ENCODE measurements at places on chromosomes 5 and 9. TPM values are rescaled to one million over a fixed set of nuclear protein-coding genes. Genes with fewer than 3 reads are reported as not detected.
A peak's percentile ranks its signal among the peaks of the same experiment; 100 is the strongest.

INSYN2B gene
- 1.2 TPM for total RNA-seq

KCNN2 gene
- 1.1 TPM for total RNA-seq

DNA sequence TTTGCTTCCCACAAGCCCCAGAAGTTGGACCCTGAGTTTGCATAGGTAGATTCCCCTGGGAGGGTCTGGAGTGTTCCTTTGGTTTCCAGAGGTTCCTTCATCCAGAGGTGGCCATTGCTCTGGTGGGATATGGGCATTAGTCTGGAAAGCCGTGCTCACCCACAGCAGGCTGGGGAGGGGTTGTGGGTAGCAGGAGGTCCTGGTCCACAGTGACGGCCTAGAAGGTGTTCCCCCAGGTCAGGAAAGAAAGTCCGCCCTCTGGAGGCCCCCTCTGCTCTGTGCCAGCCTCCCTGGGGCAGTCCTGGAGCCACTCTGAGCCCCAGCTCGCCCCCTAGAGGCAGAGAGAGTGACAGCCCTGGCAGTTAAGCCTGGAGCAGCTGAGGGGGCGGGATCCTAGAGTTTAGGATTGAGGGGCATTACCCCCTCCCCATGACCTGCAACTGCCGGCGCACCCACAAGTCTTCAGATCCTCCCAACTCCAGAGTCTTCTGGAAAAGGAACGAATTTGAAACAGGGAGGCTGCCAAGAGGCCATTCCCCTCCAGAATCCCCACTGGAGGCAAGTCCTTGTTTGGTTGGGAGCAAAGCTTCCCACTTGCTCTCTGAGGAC, 36.8 kb downstream of the NDST1 start:
- H3K27ac ChIP-seq: no peak overlapping the region
- H3K4me1 ChIP-seq: peaks cover 16% of the 10 kb centered on the region
- DNase-seq: peak; percentile 76
- H3K27me3 ChIP-seq: no peaks in the 10 kb centered on the region

DNA sequence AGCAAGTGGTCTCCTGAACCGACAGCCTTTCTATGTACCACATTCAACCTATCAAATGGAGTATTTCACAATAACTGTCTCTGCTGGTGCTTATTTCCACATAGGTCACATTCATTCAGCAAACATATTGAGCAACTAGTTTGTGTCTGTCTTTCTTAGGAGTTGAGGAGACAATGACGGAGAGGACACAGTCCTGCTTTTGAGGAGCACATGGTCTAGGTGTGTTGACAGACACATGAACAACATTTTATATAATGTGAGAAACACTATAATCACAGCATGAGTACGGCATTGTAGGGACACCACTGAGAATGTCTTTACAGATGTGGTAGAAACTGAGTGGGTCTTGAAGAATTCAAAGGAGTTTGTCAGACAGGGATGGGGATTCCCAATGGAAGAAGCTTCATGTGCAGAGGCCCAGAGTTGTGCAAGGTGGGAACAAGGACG, 28.5 kb downstream of the NFIL3 start:
- no peak for DNase-seq
- no peak overlapping the region for H3K27ac ChIP-seq
- no peaks in the 10 kb centered on the region for H3K4me1 ChIP-seq
- no peaks in the 10 kb centered on the region for H3K36me3 ChIP-seq
- no peaks in the 10 kb centered on the region for H3K27me3 ChIP-seq
- no peak overlapping the region for H3K4me3 ChIP-seq

DNA sequence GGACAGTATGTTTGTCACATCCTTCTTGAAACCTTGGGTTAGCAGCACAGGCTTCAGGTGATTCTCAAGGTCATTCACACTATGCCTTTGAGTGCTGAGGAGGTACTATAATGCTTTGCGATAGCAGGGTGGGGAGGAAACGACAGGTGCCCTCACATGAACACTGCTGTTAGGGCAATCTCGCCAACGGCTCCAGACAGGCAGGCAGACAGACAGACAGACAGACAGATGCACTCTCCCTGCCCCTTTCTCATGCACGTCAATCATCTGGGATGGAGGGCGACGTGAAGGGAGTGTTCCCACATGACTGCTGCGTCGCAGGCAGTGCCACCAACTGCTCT, 82.9 kb downstream of the RAPGEF1 start:
- no peak overlapping the region for H3K27ac ChIP-seq
- DNase-seq: no peak
- no peaks in the 10 kb centered on the region for H3K27me3 ChIP-seq
- peaks cover 21% of the 10 kb centered on the region for H3K4me1 ChIP-seq
- H3K36me3 ChIP-seq: no peaks in the 10 kb centered on the region
